Stimulated activated CD8-positive, alpha-beta memory T cell treated with anti-CD3 and anti-CD28 coated beads, Interleukin-7, amount 100 ng/mL, for 4 hours (primary cell): ENCODE measurements at places on chromosomes 7 and 10.

DNA sequence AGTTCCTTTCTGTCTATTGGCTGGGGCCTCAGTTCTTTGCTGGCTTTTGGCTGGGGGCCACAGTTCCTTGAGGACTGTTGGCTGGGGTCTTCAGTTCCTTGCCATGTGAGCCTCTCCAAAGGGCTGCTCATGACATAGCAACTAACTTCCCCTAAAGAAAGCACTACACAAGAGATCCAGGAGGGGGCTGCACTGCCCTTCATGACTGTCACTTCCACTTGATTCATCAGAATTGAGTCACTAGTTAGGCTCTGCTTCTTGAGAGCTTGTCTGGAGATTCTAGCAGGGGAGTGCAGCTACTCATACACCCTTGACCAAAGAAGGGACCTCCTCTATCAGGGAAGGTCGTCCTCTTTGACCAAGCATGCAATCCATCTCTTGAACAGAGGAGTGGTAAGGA is 38.0 kb upstream of the MKX start:
- DNase-seq = no peak

DNA sequence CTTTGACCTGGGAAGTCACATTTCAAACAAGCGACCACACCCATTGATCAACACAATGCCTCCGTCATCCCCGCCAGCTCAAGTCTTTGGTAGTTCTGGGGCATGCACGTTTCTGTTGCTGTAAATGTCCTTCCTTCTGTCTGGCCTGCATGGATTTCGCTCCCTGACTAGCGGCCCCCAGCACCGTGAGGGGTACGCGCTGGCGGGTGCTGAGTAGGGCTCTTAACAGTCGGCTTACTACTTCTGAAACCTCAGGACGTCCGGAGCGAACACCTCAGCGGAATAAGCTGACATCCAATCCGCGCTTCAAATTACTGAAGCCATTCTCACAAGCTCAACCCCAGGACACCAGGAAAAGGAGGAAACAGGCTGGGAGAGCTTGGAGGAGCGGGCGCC is 505 bp downstream of the NUDCD3 start:
- DNase-seq = no peak

- DNase-seq = no peak
Measured at GRCh38 chr10:126123466-126123865, 227.1 kb downstream of the FANK1 start.

DNA sequence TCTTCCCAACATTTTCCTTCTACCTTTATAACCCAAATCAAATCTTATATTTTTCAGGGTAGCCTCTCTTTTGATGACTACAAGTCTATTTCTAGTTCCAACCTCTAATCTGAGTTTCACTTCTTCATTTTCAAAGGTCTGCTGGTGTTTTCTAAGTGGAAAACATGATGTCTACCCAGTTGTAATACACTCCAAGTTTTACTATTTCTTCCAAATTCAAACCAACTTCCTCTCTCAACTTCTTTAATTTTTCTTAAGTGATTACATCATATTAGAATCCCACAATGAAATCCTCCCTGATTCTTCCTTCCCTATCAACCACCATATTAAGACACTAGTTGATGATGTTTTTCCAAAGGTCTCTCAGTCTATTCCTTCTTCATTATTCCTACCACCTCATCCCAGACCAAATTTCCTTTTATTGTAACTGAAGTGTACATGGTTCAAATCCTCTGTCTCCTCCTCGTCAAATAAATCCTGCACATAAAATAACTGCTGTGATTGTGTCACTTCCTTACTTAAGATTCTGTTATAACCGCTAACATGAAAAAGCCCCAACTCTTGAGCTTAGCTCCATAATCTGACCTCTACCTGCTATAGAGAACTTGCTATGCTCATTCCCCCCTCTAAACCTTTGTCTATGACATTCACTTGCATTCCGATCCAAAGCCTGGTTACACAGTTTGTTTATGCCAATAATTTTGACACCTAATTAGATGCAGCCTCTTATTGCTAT is 12.7 kb downstream of the TAS2R38 start:
- DNase-seq = no peak

- DNase-seq = no peak
Measured at GRCh38 chr7:74655768-74656440, 1.6 kb upstream of the GTF2I start.

DNA sequence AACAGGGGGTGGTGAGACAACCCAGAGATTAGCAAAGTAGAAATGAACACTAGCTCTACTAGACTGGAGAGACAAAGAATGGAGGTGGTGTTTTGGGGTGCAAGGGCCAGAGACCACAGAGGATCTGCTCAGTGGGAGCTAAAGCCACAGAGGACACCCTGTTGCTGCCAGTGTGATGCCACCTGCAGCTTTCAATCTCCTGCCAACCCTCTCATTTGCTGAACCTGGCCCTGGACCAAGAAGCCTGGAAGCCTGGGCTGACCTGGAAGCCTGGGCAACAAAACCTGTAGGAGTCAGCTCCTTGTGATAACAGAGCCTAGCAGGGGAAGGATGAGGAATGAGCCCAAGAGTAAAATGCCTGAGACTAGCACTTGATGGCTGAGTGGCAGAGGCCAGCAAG is 81.1 kb upstream of the ADO start:
- DNase-seq = no peak

GRCh38 chr7:98949336-98950044 is 71.2 kb downstream of the TRRAP start:
- DNase-seq = no peak

DNA sequence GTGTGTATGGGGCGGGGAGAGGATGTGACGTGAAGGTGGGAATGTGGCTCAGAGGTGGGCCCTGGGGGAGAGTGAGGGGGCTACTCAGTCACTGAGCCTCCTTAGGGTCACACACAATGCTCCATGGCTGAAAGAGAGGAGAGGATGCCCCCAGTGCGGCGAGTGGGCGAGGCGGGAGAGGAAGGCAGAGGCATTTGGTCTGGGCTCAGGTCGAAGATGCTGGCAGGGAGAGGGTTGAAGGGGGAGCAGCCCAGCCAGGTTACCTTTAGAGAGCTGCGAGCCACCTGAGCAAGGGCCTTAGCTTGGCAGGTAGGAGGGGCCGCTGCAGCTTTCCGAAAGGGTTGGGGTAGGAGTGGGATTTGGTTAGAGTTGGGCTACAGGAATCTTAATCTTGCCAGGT is 4.7 kb upstream of the LOXL4 start:
- no peak for DNase-seq

- DNase-seq = no peak
Measured at GRCh38 chr7:71430246-71430645, 298.3 kb downstream of the GALNT17 start.

DNA sequence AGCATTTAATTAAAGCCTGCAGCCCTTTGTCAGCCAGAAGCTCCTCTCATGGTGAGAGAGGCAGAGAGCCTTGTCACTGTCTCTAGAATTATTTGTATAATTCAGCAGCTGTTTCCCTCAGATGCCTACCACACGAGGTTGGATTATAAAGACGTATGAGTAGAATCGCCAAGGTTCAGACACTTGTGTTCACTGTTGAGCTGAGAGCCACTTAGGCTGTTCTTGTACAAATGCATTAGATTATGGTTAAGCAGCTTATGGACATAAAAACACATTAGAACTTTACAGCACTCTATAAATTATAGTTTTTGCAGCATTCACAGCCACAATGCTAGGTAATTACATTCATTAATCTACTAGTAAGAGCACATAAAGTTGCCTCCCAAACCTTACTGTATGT is 282.6 kb downstream of the AUTS2 start:
- no peak for DNase-seq

DNA sequence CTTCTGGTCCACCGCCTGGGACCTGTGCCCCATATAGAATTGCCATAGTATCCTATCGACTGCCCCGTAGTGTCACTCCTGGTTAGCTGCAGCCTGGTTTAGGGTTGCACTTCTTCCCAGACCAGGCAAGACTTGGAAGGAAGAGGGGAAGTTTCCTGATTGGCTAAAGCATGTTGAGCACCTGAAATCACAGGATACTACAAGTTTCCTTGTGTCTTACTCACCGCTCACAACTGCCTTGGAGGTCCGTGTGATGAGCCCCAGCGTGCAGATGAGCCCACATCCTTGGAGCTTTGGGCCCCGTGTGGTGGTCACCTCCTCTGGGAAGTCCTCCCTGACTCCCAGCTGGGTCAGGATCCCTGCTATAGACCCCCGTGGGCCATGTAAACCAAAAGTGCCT is 73.9 kb upstream of the GTF2I start:
- DNase-seq = no peak

DNA sequence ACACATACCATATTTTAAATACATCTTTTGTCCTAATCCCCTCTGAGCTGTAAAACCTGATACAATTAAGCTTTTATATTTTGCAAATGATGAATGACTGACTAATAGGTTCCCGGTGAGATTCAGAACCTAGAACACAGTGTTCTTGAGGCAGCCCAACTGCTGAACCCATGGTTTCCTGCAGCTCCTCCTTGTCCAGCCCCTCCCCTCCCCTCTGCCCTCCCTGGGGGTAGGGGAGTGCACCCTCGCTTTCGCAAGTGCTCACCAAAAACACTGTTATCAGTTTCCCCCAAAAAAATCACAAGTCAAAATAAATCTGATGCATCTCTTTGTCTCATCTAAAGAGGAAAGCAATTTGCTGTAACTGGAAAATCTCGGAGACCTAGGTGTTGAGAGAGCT is 602.8 kb downstream of the KCNMA1 start:
- no peak for DNase-seq

- DNase-seq = no peak
Measured at GRCh38 chr10:133196936-133197758, 32.9 kb upstream of the UTF1 start.

DNA sequence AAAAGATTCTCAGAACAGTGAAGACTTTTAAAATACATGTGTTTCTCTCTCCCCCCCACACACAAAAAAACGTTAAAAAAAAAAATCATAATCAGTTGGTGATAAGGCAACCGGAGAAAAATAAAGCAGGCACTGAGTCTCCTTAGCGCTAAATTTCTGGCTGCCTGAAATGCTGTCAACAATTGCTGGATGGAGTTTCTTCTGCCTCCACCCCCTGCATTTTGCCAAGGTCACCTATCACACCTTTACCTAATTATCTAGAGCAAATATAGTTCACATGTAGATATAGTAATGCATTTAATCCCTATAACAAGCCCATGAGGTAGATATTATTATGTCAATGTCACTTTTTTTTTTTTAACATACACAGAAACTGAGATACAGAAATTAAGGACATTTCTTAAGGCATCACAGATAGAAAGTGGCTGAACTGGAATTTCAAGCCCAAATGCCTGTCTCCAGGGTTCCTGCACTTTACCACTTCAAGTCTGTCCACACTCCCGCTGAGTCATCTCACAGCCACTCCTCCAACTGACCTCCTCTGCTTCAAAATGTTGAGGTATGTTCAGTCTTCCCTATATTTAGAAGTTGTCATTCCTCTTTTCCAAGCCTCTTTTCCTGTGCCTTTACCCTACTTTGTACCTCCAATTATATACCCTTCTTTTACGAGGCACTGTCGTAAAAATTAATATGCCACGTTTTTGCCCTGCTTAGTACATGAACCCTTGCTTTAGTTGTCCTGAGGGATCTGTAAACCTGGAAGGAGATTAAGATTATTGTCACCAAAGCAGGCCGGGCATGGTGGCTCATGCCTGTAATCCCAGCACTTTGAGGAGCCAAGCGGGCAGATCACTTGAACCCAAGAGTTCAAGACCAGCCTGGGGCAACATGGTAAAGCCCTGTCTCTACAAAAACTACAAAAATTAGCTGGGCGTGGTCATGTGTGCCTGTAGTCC is 72.8 kb upstream of the MPP7 start:
- no peak for DNase-seq

DNA sequence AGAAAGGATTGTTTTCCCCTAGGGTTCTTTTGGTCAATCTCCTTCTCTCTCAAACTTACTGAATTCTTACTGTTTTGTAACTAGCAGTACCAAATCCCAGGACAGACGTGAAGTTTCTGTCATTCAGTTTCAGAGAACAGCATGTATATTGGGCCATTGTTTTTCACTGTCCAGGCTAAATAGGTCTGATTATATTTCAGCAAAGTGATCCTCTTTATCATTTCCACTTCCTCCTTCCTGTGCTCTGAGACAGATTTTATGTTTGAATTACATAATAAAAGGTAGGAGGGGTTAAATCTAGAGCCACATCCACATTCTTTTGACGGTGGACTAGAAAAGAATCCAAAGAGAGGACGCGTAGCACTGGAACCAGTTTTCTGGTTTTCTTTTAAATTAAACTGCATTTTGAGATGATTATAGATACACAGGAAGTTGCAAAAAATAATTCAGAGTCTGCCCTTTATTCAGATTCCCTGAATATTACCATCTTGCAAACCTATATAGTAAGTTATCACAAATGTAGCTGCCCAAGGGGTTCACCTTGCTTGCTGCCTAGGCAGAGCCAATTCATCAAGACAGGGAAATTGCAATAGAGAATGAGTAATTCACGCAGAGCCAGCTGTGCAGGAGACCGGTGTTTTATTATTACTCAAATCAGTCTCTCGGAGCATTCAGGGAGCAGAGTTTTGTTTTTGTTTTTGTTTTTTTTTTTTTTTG is 40.1 kb downstream of the AKR1E2 start:
- no peak for DNase-seq

GRCh38 chr7:67267914-67268313 is 271.3 kb downstream of the TYW1 start:
- DNase-seq = no peak

GRCh38 chr7:143289421-143289820 is 1.3 kb downstream of the CASP2 start:
- DNase-seq = no peak

DNA sequence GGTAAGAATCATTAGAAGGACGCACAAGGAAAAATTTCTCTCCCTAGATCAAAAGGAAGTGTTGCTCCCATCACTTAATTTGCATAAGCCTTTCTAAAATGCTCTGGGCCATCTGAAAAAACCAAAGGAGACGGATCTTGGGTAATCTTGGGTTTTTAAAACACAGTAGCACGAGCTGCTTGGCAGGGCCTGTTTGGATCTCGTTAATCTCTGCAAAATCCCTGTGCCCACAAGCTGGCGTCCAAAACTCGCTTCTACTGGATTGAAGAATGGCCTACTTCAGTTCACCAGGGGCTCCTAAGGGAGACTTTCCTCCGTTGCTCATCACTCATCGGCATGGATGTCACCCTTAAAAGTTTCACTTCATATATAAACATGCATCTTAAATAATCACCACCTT is 128.6 kb downstream of the RNF216 start:
- no peak for DNase-seq
